Hematopoietic multipotent progenitor cell treated with erythropoietin and hydrocortisone succinate and interleukin-3 and kit ligand, for 8 days (in vitro differentiated cells): ENCODE measurements at places on chromosomes 1 and 21.

- no peak for DNase-seq
Measured at GRCh38 chr1:42776502-42776901, 8.3 kb upstream of the TMEM269 start.

- no peak for DNase-seq
Measured at GRCh38 chr1:197763307-197763706, 12.0 kb downstream of the DENND1B start.

- no peak for DNase-seq
Measured at GRCh38 chr21:18468790-18469189, 65.2 kb upstream of the TMPRSS15 start.

GRCh38 chr1:156359249-156359648 lies 9.8 kb upstream of the RHBG start:
- DNase-seq = no peak

DNA sequence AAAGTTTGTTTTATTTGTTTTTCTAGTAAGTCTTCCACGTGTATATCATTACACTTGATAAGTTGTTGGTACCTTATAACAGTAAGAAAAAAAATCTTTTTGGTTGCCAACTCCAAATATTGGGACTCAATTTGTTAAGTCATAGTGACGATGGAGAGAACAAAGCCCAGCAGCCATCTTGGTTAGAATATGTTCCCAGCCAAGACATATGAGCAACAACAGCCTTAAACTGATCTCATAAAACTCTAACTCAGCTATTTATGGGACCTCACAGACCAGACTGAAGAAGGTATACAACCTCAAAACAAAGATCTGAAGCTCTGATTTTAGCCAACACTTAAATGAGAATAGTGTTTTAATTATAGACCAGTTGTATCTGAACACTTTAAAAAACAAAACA lies 281.3 kb downstream of the VAV3 start:
- no peak for DNase-seq

DNA sequence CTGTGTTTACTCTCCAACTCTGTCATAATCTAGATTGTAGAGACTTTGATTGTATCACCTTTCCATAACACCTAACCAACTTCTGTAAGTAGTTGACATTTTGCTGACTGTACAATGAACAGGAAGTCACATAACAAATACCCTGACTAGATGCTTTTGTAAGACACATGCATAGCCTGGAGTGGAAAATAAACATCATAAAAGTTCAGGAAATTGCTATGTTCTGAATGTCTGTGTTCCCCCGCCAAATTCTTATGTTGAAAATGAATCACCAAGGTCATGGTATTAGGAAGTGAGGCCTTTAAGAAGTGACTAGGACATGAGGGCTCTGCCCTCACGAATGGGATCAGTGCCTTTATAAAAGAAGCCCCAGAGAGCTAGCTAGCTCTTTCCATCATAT lies 40.4 kb upstream of the ZSWIM5 start:
- DNase-seq = no peak
